Omental fat pad (tissue), 4 donors: ENCODE measurements at places on chromosomes 1 and 21.

DNA sequence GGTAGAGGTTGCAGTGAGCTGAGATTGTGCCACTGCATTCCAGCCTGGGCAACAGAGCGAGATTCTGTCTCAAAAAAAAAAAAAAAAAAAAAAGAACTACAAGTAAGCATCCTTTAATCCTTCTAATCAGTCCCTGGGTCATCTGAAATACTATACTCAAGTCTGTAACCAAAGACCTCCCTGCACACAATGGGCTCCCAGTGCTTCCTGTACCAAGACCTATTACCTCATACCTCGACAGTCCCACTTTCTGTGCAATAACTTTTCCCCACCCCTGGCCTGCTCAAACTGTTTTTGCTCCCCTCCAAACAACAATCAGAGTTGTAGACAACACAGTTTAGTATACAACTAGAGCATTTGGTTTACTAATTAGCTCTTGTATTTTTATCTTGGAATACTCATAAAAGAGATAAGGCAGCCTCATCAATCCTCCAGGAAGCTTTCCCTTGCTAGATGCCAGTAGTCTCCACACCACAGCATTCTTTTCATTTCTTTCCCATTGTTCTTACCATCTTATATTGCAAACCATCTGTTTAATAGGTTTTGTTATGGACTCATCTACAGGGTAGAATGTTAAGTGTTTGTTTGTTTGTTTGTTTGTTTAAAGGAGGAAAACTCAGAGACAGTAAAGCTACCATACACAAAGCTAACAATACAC is 19.2 kb upstream of the RLF start:
- no peak for DNase-seq

- no peak for DNase-seq
Observed at GRCh38 chr21:45893740-45894449, 87.7 kb upstream of the COL6A1 start.

GRCh38 chr1:73868810-73869336 is 329.1 kb downstream of the LRRIQ3 start:
- no peak for DNase-seq

GRCh38 chr1:196377811-196378210 is 230.4 kb downstream of the KCNT2 start:
- DNase-seq: no peak

GRCh38 chr1:71224741-71225377 is 144.0 kb upstream of the ZRANB2 start:
- no peak for DNase-seq

GRCh38 chr1:198610362-198610761 is 28.5 kb upstream of the PTPRC start:
- DNase-seq: no peak

- DNase-seq: no peak
Observed at GRCh38 chr1:109509176-109510134, at the start of gene AMIGO1. Gene AMIGO1, minus strand, starts transcription at chr1:109509727. Its CDS starts 815 bp downstream, at chr1:109508912.

GRCh38 chr21:38170283-38170682 is 86.5 kb upstream of the KCNJ15 start:
- no peak for DNase-seq

GRCh38 chr21:26116456-26117011 is 54.0 kb downstream of the APP start:
- no peak for DNase-seq

GRCh38 chr1:180524915-180525714 is 22.7 kb upstream of the ACBD6 start:
- no peak for DNase-seq

DNA sequence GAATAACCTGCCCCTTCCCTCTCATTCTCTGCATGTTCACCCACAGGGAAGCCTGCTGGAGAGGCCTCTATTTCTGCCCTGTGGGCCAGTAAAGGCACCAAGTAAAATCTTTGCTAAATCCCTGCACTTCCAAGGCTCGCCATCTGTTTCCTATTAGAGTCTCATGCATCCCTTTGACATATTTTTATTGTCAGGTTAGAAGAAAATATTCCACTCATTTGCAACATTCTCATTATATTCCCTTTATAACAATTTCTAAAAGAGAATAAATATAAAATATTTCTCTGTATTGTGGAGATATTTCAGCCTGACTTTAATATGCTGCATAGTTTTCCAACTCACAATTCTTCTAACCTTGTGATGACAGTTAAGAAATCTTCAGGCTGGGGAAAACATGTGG is 340.4 kb upstream of the VAMP3 start:
- DNase-seq: no peak

DNA sequence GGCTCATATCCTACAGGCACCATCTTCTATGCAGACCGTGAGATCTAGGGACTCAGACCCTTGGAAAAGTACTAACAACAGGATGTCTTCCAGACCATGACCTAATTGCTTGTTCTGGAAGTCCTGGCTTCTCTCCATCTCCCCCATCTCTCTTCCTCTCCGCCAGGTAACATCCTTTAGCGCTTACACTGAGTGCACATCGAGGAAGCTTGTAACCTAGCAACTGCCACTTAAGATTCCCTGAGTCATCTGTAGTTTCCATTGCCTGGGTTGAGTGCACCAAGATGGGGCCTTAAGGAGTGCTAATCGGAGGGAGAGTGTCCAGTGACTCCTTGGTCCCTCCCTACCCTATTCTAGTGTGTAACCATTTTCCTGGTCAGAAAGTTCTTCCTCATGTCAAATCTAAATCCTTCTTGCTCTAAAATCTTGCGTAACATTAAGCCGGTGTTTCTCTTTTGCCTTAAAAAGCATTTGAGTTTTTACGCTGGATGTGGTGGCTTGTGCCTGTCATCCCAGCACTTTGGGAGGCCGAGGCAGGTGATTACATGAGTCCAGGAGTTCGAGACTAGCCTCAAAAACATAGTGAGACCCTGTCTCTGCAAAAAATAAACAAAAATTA is 9.7 kb downstream of the KLHDC8A start:
- DNase-seq: no peak

- DNase-seq: no peak
Observed at GRCh38 chr1:248710305-248710900, 7.8 kb upstream of the OR14I1 start.

GRCh38 chr1:204361781-204362180 is 2.1 kb upstream of the PLEKHA6 start:
- no peak for DNase-seq

DNA sequence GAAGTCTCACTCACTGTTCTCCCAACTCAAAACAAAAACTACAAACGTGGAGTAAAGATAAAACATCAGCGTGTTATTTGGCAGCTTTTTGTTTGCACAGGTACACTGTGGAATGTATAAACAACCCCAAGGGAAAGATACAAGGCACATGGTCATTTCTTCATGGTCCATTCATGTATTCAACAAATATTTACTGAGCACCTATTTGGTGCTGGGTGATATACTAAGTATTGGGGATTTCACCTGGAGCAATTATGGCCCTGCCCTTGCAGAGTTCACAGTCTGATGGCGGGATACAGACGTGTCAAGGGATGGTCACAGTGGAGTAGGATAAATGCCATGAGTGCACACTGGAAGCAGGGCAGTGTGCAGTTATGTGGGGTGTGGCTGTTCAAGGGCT is 136.1 kb downstream of the SPATA46 start:
- DNase-seq: no peak

DNA sequence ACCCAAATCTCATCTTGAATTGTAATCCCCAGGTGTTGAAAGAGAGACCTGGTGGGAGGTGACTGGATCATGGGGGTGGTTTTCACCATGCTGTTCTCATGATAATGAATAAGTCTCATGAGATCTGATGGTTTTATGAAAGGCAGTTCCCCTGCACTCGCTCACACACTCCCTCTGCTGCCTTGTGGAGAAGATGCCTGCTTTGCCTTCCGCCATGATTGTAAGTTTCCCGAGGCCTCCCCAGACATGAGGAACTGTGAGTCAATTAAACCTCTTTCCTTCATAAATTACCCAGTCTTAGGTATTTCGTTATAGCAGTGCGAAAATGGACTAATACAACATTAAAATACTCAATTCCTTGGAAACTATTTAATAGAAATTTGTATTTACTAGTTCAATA is 99.2 kb downstream of the PROX1 start:
- no peak for DNase-seq

DNA sequence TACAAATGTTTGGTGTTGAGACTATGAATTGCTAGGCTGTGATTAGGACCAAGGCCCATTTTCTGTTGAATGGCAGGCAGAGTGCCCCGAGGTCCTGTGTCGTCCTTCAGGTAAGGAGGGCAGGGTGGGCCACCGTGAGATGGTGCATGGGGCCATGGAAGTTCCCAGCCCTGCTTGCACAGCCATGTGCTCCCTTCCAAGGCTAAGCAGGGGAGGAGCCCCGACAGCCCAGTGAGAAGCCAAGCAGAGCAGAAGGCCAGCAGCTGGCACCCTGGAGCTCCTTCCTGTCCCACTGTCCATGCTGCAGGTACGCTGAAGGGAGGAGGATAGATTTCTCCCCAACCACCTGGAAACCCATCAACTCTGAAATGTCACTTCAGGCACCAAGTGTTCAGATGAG is 8.2 kb upstream of the NUAK2 start:
- no peak for DNase-seq

GRCh38 chr1:180299479-180300221 is 69.6 kb downstream of the LHX4 start:
- no peak for DNase-seq

DNA sequence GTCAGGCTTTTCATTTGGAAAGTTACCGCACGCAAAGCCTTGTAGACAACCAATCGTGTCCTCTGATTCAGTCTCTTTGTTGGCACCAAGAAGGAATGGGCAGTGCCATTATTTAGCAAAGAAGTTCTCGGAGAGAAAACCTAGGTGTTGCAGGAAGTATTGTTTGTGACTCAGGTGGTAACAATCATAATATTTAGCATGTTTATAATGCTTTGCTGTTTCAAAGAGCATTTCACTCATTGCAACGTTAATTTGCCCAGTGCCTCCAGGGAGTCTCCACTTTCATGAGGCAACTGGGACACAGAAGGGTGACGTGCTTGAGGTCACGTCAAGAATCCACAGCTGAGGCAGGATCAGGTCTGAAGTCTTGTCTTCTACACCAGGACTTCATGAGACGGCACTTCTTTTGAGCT is 31.4 kb downstream of the STPG1 start:
- DNase-seq: no peak
